Upper lobe of left lung (tissue), 6 donors: ENCODE measurements at places on chromosomes 2 and 18.

GRCh38 chr2:28322051-28322450, 70.6 kb upstream of the FOSL2 start:
- DNase-seq: no peak

DNA sequence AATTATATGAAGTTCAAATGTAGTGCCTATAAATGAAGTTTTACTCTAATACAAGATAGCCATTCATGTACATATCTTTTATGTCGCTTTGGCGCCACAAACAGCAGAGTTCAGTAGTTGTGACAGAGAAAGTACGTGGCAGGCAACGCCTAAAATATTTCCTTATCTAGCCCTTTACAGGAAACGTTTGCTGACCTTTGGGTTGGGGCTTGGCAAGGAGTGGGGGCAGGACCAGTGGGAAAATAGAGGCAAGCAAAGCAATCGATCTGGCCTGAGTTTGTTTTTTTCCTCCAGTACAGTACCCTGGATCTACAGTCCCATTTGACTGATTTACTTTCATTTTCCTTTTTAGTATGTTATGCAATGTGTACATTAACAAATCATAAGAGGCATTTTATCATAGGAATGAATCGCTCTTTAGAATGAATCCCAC, 13.1 kb downstream of the CCDC68 start:
- DNase-seq: peak; percentile 56

DNA sequence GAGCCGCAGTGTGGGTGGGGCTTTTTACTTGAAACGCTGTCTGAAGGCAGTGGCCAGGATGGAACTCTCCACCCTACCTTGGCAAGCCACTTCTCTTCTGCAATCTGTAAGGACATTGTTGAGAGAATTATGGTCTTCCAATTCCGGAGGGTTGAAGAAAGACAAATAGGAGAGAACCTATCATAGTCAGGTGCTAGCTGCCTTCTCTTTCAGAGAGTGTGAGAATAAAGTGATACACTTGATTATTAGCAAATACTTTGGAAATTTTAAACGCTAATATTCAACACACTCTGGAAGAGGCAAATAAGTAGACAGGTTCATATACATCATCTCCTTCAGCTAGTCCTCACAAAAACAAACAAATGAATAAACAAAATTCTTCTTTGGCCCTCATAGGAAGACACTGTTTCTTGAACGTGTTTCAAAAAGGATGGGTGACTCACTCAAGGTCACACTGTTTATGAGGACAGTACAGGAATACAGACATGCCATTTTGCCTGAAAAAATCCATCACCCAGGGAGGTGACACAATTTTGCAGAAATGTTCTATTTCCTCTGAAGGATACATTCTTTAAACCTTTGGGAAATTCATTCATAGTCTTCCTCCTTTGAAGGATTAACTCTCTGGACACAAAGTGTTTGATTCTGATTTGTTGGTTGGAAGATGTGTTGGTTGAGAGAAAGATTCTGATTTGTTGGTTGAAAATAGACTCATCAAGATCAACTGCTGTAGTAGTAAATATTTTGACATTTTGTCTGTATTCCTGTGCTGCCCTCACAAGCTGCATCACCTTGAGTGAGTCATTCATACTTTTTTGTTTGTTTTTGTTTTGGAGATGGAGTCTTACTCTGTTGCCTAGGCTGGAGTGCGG, 2.2 kb upstream of the IL1RN start:
- no peak for DNase-seq

GRCh38 chr2:69483696-69484095, 46.5 kb upstream of the NFU1 start:
- no peak for DNase-seq

DNA sequence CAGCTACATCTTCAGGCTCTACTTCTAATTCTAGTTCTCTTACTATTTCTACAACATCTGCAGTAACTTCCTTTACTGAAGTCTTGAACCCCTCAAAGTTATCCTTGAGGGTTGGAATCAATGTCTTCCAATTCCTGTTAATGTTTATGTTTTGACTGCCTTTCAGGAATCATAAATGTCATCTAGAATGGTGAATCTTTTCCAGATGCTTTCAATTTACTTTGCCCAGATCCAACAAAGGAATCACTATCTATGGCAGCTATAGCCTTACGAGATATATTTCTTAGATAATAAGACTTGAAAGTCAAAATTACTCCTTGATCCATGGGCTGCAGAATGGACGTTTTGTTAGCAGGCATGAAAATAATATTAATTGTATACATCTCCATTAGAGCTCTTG, 123.9 kb downstream of the PDE1A start:
- DNase-seq: no peak

- DNase-seq: no peak
Observed at GRCh38 chr2:30273574-30273929, 42.2 kb downstream of the LBH start.

DNA sequence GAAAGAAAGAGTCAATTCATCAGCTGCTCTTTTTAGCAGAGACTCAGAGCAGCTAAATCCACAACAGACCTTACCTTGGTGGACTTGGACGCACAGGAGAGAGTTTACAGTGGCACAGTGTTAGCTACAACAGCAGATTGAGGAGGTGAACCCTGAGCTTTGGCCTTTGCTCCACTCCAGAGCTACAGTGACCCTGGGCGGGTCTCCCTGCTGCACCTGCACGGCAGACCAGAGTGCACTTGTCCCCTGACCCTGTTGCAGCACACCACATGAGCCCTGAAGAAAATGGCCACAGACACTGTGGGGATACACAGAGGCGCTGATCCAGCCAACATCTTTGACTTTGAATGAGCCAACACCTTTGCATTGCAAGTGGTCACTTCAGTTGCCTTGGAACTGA, 11.0 kb downstream of the SLC19A3 start:
- DNase-seq: no peak

DNA sequence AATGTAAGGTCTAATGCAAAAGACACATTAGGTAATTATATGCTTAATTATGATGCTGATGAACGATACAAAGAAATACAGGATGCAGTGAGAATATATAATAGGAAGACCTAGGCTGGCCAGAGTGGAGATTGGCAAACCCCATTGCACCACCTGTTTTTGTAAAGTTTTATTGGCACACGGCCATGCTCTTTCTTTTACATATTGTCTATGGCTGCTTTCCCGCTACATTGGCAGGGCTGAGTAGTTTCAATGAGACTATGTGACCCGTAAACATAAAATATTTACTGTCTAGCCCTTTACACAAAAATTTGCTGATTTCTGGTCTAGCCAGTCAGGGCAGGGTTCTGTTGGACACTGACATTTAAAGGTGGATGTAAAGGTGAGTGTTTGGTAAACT, 5.4 kb downstream of the SEC11C start:
- no peak for DNase-seq

- no peak for DNase-seq
Observed at GRCh38 chr2:137638932-137639331, 325.3 kb upstream of the HNMT start.

- DNase-seq: no peak
Observed at GRCh38 chr2:110771547-110772382, 39.4 kb downstream of the ACOXL start.

DNA sequence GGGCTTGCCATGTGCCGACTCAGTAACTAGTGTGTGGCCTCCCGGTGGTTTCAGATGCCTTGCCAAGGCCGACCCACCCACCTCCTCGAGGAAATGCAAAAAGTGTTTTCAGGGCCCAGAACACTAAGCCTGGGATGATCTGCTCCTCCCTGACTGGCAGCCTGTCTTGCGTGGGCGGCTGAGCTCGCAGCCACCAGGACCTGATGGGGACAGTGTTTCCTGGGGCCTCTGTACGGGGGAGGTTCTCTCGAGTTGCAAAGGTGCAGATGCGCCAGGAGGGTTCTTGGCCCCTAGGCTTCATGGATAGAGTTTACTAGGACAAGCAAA, 85.2 kb downstream of the GLI2 start:
- no peak for DNase-seq

DNA sequence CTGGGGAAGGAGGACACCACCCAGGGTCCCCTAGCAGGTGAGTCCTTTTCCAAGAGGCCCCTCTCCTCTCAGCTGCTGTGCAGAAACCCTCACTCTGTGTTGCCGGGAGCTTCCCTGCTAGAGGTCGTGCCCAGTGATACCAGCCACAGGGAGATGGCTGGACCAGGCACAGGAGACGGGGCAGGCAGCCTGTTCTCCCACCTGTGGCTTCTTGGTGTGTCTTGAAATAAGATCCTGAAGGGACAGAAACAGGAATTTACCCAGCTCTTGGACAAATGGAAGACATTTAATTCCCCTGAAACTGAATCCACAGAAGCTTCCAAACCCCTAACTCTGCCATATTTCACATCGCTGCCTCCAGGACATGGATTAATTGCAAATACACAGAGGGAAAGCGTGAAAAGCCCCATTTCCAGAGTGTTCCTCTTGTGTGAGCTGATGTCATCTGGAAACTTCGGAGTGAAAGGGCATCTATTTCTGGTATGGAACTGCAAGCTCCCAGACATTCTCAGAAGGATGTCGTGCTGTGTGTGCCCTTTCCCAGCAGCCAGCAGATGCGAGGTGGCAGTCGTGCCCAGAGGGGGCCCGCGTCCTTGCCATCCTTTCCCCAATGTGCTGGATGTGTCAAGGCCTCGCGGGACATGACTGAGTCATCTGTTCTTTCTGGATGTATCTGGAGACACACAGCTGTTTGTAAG, 177.7 kb downstream of the SEPTIN10 start:
- DNase-seq: no peak

DNA sequence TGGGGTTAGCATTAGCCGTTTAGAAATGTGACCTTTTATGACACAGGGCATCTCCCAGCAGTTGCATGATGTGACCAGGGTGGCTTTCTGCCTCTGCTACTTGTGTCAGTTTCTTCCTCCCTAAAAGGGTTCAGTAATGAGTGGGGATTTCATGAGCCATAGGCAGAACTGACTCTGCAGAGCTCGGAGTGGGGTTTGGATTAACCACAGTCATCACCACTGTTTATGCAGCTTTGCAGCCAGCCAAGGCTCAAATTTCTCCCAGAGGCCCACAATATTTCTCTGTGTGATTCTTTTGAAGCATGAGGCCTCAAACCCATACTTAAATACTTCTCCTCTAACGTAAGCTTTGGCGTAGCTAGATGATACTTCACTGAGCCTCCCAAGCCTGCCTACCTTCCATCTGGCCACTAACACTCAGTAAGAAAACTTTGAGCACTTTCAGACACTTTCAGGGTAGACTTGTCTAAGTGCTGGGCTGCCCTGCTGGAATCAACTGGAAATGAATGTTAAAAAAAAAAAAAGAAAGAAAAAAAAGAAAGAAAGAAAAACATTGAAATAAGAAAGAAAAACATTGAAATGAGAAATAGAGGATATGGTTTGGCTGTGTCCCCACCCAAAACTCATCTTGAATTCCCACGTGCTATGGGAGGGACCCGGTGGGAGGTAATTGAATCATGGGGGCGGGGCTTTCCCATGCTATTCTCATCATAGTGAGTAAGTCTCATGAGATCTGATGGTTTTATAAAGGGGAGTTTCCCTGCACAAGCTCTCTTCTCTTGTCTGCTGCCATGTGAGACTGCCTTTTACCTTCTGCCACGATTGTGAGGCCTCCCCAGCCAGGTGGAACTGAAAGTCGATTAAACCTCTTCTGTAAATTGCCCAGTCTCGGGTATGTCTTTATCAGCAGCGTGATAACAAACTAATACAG, 11.5 kb upstream of the LAPTM4A start:
- no peak for DNase-seq

DNA sequence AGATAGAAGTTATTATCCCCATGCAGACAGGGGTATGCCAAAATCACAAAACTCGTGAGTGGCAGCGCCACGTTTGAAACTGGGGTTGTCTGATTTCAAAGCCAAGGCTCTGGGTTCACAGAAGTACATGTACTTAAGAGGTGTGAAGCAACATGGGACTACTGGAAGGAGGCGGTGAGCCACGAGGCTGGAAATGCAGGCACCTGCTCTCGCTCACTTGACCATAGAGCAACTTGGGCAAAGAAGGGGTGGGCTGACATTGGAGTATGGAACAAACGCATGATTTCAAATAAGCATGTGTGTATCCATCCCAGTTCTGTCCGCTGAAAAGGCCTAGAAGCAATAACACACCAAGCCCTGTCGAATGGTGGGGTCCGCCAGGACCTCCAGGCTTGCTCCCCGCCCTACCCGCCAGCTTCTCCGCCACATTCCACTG, 593 bp upstream of the ACTR2 start:
- DNase-seq: peak; percentile 49

GRCh38 chr2:14826518-14826917, 194.0 kb downstream of the LRATD1 start:
- DNase-seq: no peak

DNA sequence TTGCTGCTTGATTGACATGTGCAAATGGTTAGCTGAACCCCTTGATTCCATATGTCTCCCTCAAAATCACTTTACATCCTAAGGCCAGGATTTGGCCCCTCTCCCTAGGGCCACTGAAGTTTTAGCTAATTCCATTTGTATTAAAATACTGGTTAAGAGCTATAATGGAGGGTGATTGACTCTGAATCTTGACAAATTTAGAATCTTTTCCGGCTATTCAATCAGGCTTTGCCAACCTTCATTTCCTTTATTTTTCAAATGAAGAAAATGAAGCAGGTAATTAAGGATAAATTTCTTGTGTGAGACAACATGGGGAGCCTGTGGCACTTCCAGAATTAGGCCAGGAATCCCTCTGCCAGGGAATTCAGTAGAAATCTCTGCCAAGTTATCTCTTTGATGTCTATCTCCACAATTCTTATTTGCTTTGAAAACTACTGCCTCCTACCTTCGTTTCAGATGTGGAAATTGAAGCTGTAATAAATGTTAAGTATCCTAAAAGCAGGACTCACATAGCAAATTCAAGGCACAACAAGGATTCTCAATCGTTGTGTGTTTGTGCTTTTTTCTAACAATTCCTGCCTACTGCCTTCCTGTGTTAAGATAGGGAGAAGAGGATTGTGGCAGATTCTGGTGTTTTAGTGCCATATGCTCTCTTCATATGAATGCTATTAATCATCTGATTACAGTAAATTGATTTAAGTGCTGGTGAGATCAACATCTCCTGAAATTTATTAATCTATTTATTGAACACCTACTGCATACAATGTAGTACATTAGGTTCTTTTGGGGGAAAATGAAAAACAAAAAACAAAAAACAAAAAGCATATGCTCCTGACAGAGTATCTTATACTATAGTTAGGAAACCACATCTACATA, 47.8 kb upstream of the MAP4K3 start:
- no peak for DNase-seq

DNA sequence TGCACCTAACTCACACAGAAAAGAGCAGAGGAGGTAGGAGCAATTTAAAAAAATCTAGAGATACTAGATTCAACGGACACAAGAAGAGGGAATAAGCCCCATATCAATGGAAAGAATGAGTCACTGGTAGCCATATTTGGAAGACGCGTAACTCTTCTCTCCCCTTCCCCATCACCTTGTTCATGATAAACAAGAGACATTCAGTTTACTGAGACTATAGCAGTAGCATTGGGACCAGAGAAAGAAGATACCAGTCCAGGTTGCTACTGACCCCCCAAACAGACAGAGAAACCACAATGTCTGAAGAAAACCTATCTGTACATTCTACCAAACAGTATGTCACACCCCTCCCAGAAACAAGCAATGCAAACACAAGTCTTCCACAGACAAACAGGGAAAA, 81.1 kb downstream of the SLC66A3 start:
- DNase-seq: no peak

DNA sequence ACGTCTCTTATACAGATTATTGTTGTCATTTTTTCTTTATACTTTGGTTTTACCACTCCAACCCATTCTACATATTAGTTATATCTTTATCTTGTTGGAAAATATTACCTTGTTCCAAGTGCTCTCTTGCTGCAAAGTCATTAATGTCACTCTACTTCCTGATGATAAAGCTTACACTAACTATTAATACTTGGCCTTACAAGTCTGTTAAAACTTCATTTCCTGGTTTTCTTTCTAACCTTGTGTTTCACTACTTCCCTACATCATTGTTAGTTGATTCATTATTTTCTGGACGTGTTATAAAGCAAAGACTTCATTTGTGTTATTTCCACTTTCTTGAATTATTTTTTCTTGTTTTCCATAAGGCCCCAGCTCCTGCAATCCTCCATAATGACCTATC, 382.6 kb upstream of the CDH20 start:
- DNase-seq: no peak
